ENCODE measurements at places on chromosomes 5 and 9.

GRCh38 chr9:35771075-35771433 lies 17.0 kb upstream of the MSMP start:
- no peak for DNase-seq

DNA sequence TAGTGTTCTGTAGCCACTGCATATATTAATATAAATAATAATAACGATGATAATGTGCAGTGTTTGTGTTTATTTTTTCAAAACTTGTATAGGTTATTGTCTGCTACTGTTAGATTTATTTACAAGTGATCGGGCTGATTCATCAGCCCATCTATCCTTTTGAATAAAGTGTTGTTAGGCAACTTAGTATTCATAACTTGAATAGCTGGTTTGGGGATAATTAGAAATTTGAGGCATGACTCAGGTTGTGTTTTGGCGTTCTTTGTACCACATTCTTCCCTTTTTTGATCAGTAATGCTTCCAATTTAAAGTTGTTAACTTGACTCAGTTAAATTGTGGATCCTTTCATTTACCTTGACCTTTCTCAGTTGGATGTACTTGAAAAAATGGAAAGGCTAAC lies 69.7 kb downstream of the FOCAD start:
- no peak for DNase-seq

- no peak for DNase-seq
Observed at GRCh38 chr5:119095611-119096010, 24.7 kb downstream of the DMXL1 start.

GRCh38 chr9:15372455-15372854 lies 50.2 kb upstream of the SNAPC3 start:
- no peak for DNase-seq

DNA sequence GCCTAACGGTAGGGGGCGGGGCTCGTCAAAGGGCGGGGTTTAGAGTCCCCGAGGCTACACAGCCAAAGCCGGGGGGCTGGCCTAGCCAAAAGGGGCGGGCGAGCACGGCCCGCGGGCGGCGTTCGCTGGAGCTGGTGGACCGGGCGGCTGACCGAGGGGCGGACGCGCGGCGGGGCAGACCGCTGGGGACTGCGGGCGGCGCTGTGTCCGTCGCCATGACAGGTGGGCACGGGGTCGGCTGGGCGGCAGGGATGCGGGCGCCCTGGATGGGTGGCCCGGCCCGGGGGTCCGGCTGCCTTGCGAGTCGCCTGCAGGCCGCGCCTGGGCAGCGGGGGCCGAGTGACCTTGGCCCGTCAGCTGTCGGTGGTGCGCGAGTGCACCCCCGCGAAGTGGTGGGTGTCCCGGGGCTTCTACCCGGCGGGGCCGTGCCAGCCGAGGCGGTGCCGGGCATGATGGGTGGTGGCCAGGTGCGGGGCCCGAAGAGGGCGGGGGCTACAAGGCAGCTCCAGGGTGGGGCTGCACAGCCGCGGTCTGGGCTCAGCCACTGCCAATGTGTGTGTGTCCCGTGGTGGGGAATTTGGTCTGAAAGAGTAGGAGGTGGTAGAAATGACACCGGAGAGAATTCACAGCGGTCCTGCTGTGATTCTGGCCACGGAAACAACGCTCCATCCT lies at the start of gene CARD19:
Gene CARD19 (plus strand): TSS at position 87 of the 672 bp plus-strand sequence. CDS start 129 bp downstream, at position 216.
- DNase-seq = no peak

- no peak for DNase-seq
Observed at GRCh38 chr9:14089051-14089803, 224.7 kb downstream of the NFIB start.

GRCh38 chr5:124634228-124634739 lies 112.2 kb downstream of the ZNF608 start:
- no peak for DNase-seq

Measured in fibroblast of skin of left biceps (primary cell).